ENCODE measurements at places on chromosomes 5 and 9.

GRCh38 chr5:57448287-57448686 lies 34.3 kb downstream of the ACTBL2 start:
- DNase-seq, result no peak

DNA sequence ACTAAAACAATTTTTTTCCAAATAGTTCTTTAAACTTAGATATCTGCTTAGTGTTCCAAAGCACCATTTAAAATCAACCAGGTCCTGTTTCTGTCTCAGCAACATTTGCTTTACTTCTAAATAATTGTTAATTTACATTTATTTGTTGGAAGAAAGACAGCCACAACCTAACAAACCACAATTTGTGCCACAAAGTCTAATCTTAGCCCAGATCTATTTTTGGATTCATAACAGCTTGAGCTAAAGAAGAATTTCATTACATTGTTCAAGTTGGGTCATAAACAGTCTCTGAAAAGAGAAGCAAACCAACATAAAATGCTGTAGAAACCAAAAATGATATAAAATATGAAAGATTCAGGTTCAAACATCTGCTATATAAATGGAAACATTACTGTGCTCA lies 24.4 kb downstream of the MLLT3 start:
- DNase-seq, result no peak

DNA sequence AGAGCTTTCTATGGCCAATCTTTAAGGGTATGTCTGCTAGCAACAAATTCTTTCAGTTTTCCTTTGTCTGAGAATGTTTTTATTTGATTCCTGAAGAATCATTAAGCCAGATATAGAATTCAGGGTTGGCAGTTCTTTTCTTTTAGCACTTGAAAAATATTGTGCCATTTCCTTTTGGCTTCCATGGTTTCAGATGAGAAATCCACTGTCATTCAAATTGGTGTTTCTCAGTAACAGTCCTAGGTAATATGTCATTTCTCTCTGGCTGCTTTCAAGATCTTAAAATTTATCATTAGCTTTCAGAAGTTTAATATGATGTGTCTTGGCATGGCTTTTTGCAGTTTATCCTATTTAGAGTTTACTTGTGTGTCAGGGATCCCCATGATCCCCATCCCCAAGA lies 67.7 kb downstream of the TEX10 start:
- no peak for DNase-seq

- no peak for DNase-seq
Observed at GRCh38 chr5:115661101-115661500, 35.3 kb upstream of the TMED7 start.

DNA sequence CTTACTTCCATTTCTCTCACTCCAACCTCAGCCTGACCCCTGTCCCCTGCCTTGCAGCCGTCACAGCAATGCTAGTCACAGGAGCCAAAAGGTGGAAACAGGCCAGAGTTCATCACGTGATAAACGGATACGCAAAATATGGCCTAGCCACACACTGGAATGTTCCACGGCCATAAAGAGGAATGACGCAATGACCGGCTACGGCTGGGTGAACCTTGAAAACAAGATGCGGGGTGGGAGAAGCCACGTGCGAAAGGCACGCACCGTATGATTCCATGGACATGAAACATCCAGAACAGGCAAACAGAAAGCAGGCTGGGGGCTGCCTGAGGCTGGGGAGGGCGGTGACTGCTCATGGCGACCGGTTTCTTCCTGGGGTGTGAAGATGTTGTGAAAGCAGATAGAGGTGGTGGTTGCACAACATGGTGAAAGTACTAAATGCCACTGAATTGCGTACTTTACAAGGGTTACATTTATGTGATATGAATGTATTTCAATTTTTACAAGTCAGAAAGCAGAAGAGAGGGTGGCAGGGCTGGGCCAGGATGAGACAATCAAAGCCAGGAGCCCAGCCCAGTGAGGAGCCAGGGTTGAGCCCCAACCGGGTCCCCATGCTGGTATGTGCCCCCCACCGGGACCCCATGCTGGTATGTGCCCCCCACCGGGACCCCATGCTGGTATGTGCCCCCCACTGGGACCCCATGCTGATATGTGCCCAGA lies 117.8 kb upstream of the SARDH start:
- peak; percentile 98 for DNase-seq

DNA sequence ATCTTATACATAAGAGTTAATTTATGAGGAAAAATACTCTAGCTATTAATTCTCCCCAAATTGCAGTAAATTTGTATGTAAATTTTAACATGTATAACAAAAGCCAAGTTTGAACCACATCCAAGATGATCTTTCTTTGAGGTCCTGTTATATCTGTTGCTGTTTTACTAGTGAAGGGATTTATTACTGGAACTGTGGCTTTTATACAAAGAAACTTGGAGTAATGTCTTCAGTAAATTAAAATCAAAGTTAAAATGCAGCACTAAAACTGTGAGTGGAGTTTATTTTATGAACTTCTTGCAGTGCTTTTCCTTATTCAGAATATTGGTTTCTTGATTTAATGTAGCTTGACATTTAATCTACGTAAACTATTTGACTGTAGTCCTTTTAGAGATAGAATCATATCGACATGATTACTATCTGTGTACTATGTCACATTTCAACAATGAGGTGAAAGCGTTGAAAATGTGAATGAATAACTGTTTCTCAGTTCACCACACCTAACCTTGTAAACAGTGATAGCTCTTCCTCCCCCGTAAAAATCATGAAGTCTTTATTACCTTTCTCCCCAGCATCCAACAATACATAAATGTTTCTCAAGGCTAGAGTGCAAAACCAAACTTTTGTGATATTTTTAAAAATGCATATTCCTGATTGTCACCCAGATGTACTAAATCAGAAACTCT lies 53.2 kb upstream of the ISOC1 start:
- no peak for DNase-seq

GRCh38 chr9:115804206-115804605 lies 349.4 kb upstream of the PAPPA start:
- DNase-seq, result no peak

GRCh38 chr5:157561110-157561509 lies 14.5 kb downstream of the ADAM19 start:
- DNase-seq, result no peak

- DNase-seq, result no peak
Observed at GRCh38 chr5:176365351-176366231, at the start of gene ARL10. Gene ARL10, plus strand, starts transcription at chr5:176365487. Its CDS starts 77 bp downstream, at chr5:176365564.

GRCh38 chr9:21029661-21030060 lies 1.8 kb downstream of the HACD4 start:
- no peak for DNase-seq

DNA sequence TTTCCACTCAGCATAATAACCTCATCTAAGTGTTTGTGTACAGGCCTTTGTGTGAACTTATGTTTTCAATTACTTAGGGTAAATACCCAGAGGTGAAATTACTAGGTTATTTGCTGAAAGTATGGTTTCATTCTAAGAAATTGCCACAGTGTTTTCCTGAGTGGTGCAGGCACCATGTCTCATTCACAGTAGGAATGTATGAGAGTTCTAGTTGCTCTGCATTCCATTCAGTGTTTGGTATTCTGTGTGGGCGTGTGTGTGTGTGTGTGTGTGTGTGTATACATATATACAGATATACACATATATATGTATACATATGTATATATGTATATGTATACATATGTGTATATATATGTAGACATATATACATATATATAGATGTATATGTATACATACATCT lies 8.8 kb upstream of the SVEP1 start:
- no peak for DNase-seq

DNA sequence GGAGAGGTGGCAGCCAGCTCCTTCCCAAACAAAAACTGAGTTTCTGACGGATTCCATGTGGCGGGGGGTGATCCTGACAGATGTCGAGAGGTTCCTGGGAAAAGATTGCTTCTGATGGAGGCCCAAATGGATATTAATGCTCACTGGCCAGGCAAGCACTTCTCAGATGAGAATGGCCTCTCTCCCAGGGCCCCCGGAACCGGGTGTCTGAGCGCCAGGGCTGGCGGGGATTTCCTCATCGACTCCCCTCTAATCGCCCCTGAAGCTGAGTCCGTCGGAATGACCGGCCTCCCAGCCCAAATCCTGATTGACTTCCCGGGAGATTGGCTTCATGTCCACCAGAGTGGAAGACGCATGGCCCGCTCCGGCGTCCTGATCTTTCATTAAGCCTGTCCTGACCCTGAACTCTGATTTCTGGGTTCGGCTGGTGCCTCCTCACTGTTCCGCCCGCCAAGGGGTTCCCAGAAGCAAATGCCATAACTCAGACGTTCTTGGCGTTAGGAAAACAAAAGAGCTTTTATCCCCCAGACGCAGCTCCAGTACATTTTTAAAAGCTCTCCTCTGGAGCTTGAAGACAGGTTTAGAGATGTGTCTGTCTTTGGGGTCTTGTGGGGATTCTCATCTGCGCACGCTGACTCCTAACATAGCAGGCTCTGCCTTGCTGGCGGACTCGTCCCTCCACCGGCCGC lies 17.6 kb downstream of the FIBCD1 start:
- no peak for DNase-seq

GRCh38 chr5:1548702-1549474 lies 25.1 kb upstream of the LPCAT1 start:
- no peak for DNase-seq

DNA sequence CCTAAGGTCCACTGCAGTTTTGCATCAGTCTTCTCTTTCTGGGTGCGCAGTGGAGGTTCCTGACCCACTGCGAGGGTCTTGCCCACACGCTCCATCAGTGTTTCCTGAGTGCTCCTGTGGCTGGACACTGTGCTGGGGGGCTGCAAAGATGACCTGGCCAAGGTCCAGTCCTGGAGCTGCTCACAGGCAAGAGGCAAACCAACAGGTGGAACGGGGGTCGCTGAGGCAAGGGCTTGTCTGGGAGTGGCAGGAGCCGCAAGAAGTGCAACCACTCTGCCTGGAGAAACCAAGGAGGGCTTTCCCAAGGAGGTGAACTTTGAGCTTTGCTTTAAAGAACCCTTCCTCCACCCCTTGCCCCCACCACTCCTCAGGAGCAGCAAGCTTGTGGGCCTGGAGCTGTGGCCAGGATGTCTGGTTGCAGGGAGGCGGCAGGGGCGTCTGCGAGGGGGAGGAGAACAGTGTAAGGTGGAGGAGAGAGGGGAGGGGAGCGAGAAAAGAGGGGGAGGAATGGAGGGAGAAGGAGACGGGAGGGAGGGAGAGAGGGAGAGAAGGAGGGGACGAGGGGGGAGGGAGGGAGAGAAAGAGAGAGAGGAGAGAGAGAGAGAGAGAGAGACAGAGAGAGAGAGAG lies 444 bp upstream of the CPLX2 start:
- DNase-seq, result no peak

DNA sequence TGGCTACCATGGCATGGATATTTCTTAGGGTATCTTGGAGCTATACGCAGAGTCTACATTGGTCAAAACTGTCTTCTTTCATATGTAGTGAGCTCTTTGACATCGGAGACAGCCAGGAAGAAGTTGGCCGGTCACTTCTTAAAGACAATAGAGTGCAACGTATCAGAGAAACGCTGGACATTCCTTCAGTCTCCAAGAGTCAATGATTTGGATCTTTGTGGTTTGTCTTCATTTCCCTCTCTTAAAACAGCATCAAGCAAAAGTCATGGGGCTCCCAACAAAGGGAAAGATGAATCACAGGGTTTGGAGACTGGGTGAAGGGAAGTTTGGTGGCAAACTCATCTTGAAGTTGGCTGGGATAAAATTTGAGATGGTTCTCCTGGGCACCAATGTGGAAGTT lies 320.1 kb downstream of the AGTPBP1 start:
- no peak for DNase-seq

GRCh38 chr9:100222674-100223073 lies 123.6 kb downstream of the INVS start:
- no peak for DNase-seq

DNA sequence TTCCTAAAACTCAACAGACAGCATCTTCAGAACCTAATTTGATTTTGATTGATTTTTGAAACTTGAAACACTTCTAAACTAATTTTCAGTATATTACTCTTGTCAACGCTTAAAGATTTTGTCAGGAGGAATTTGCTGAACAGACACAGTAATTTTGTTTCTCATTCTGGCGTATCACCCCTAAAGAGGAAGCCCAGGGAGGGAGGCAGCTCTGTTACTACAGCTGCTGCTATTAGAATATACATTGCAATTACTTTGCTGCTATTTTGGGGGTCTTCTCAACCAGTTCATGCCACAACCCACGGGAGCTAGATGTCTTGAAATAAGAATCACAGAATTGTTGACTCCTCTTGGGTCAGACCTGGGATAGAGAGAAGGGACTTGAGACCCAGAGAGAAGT lies 122.6 kb downstream of the TLR4 start:
- peak; percentile 32 for DNase-seq

GRCh38 chr5:157520911-157521703 lies 54.5 kb downstream of the ADAM19 start:
- no peak for DNase-seq

GRCh38 chr9:137067860-137068538 lies 2.4 kb downstream of the SAPCD2 start:
- peak; percentile 81 for DNase-seq

DNA sequence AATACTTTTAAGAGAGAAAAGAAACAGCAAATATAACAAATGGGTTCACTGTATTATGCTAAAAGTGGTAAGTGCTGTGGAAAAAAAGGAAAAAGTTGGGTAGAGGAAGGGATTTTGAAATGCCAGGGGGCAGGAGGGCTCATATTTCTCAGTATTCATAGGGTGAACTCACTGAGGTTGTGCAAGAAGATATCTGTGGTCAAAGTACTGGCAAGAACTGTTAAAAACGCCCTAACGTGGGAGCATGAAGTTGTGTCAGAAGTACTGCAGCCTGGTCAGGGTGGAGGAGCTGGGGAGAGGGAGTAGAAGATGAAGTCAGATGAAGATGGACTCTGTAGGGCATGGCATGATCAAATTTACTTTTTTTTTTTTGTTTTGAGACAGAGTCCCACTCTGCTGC lies 31.2 kb upstream of the SLC28A3 start:
- DNase-seq, result peak; percentile 97

GRCh38 chr5:52342361-52342760 lies 445.4 kb upstream of the ITGA1 start:
- no peak for DNase-seq

DNA sequence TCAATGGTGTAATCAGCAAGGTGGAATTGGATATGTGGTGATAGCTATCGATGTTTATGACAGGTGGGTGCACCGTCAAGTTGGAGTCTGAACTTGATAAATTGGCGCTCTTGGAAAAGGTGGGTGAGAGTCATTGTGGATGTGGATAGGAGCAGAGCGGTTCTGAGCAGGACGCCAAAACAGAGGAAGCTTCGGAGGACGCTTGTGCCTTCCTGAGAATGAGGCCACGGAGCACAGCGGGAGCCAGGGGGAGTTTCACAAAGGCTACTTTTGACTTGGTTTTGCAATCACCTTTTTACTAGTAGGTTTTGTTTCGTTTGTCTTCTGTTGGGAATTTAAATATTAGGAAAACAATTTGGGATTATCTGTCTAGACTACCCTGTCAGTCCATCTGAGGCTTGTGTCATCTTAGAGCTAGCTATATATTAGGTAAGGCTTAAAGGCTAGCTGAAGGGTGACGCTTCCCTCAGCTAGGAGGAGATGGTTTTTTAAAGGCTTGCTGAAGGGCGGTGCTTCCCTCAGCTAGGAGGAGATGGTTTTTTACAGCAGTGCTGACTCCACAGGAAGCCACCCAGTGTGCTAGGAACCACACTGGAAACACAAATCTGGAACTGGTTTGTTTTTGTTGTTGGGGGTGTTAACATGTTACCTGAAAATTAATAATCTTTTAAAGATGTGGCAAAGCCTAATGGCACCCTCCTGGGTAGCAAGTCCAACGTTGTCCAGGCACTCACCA lies 142.4 kb upstream of the IRX4 start:
- DNase-seq, result no peak

GRCh38 chr9:127027694-127028093 lies 94.7 kb downstream of the ANGPTL2 start:
- DNase-seq, result no peak

All from HL-60 (cell line).